Suppressor macrophage (primary cell): ENCODE measurements at places on chromosomes 7 and 10.
A peak's percentile ranks its signal among the peaks of the same experiment; 100 is the strongest.

DNA sequence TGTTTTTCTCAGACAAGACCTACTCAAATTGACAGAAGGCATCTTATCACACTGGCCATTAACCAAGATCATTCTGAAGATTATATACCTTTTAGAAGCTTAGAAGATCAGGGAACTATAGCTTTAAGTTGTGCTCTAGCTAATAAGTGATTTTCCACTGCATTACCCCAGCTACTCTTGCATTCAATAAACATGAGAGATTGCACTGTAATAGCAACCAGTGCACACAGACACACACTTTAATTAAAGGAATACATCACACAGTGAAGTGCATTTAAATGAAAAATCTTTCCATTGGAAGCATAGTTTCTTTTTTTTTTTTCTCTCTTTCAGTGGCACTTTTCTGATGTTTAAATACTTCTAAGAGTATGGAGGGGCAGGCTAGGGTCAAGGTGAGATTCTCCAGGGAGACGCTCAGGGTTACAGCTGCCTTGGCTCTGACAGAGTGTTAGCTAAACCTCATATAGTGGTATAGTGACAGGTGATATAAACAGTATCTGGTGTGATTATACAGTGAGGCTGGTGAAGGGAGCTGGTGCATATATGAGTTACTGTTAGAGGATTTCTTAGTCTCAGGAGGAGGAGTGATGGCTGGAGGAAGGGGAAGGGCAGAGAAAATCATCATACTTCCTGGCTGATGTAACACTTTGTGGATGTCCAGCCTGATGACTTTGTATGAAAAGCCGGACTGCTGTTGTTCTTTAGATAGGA lies 369.5 kb downstream of the SORCS3 start:
- DNase-seq: no peak

DNA sequence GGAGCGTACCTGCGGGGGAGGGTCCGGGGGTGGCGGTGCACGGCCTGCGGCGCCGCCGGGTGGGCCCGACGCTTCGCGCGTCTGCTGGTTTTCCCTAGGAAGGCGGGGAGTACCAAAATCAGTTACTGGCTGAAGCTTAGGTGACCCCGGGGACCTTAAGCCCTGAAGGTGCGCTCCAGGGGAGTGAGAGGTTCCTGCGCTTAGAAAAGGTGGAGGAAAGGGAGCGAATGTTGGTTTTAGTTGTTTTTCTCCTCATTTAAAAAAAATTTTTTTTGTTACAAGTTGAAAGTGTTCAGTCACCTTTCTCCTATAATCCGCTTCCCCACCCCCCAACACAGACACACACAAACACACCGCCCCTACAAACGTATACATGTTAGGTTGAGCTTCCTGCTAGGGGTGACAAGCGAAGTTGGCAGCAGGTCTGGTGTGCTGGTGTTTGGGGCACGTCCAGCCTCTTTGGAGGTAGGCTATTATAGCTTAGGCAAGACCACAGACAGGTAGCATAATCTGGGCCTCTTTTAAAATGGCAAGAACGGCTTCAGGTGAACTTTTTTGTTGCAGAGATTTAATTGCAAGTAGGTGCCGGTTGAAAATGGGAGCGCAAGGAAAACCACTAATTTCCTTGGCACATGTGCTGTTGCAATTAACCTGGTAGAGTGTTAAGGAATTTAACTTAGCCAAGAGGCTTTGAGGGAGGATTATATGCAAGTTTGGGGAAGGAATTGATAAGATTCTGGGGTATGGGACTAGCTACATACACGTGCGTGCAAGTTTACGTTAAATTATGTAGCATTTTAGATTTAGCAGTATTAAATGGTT lies 945 bp downstream of the ADD3 start:
- DNase-seq: peak; percentile 44

DNA sequence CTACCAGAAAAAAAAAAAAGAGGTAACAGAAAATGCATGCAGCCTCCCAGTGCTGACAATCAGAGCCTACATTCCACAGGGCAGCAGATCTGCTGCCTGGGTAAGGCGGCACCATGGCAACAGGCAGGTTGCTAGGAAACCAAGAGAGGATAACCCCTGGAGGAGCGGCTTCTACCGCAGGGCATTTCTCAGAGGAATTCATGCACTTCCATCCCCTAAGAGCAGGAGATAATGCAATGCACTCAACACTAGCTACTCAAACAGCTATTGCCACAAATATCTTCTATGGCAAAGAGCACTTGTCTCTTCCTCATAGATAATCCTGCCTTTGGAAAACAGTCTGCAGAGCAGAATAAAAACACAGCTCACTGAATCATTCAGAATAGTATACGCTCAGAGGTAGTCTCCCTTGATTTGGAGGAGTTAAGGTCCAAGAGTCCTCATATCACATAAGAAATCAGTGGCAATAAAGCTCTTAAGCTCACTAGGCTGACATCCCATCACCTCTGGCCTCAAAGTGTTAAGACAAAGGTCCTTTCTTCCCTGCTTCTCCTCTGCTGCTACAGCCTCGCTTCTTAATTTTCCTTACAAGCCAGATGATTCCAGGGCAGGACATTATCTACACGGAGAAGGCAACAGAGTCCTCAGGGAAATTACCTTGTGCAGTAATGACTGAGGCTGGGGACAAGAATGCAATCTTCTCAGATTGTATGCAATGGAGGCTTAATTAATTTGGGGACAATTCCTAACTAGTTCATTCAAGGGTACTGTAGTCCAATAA lies 10.7 kb downstream of the PSAP start:
- peak; percentile 63 for DNase-seq

- peak; percentile 73 for DNase-seq
These were observed 29.0 kb upstream of the EBLN1 start for GRCh38 chr10:22246680-22247391.

DNA sequence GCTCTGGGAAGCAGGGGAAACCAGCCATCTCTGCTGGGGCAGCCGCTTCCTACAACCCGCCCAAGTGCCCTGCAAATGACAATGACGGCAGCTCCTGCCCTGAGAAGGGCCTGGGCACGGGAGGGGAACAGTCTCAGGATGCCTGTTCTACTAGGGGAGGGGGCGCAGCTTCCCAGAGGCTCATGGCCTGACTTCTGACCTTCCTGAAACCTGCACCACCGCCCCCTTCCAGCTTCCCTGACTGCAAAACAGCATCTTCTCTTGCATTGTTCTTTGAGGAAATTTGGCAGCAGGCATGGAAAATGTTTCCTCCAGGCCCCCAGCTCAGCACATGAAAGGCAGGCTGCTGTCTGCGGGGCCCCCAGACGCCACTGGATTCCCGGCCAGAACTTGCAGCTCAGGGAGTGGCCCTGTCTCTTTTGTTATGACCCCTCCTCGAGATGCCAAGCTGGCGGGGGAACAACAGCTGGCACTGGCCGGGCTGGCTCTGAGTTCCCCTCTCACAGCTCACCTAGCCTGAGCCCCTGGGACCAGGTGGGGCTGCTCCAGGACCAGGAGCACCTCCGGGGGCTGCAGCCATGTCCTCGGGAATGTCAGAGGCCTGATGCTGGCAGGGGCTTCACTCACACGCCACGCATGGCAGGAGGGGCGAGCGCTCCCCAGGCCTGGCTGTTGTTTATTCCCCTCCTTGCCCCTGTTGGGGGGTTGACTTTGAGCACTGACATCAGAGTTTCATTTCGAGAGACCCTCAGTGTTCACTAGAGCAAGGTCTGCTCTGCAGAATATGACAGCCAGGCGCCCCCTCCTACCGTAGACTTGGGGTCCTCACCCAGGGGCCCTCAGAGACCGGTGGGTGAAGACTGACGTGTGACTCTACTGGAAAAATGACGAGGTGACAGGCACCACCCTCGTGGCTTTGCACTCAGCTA lies 62.7 kb downstream of the CALML3 start:
- no peak for DNase-seq

DNA sequence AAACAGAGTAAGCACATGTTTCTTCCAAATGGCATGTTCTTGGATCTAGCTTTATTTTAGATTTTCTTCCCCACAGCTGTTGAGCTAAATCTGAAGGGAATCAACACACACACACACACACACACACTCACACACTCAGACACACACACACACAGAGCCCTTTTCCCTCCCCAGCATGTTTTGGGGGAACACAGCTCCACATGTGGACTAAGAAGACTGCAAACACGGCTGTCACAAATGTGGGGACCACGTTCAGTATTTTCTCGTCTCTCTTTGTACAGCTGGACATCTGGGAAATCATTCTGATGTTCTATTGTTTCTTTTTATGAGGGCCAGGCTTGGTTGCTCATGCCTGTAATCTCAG lies 116.3 kb downstream of the ABLIM1 start:
- no peak for DNase-seq

- no peak for DNase-seq
These were observed 154.3 kb downstream of the GNAT3 start for GRCh38 chr7:80357530-80357929.

GRCh38 chr7:158432369-158433341 lies 155.0 kb downstream of the PTPRN2 start:
- DNase-seq: no peak

DNA sequence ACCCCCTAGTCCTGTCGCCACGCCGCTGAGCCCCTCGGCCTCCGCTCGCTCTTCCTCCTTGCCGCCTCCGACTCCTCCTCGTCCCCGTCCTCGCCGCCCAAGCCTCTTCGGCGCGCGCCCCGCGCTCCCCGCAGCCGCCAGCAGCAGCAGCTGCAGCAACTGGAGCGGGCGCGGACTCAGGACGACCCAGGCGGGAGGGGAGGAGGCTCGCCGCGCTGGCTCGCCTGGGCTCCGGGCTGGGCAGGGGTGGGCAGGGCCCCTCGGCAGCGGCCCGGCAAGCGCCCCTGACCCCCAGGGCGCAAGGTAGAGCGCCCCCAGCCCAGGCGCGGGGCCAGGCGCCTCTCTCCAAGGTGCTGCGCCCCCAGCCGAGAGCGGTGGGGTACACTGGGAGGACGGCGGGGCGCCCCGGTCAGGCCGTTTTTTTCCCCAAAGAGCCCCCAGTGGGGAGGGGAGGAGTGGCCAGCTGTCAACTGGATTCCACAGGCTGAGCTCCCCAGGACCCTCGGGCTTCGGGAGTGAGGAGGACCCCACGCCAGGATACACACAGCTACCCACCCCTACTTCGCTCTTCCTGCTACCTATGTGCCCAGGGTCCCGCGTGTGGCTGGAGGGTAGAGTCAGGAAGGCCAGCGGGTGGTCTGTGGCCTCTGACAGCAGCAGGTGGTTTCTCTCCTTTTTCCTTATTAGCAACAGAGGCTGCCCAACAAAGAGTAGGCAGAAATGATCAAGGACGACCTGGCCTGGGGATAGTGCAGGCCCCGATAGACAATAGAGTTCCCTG lies 903 bp upstream of the KCNMA1 start:
- DNase-seq: no peak

DNA sequence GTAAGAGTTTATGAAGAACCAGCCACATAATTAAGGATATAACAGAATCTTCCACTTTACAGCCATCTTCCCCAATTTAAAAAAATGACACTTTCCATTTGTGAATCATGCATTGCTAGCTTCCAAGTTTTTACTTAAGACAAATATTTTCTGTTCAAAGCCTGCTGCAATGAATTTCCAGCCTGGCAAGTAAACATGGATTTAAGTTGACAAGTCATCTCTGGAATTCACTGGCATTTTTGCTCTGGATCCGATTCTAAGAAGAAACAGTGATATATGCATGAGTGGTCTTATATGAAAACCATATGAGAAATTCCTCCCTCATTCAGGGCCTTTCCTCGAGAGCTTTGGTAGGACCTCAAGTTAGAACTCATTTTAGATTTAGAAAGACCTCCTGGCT lies 116.1 kb upstream of the CDCA7L start:
- DNase-seq: no peak

DNA sequence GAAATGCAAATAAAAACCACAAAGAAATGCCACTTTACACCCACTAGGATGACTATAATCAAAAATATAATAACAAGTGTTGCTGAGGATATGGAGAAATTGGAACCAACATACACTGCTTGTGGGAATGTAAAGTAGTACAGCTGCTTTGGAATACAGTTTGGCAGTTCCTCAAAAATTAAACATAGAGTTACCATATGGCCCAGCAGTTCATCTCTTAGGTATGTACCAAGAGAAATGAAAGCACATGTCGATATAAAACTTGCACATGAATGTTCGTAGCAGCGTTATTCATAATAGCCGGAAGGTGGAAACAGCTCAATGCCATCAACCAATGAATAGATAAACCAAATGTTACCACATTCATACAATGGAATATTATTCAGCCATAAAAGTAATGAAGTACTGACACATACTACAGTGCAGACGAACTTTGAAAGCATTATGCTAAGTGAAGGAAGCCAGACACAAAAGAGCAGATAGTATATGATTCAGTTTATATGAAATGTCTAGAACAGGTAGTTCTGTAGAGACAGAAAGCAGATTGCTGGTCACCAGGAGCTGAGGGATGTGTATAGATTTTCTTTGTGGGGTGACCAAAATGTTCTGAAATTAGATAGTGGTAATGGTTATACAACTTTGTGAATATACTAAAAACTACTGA lies 12.4 kb downstream of the BCAP29 start:
- DNase-seq: no peak

DNA sequence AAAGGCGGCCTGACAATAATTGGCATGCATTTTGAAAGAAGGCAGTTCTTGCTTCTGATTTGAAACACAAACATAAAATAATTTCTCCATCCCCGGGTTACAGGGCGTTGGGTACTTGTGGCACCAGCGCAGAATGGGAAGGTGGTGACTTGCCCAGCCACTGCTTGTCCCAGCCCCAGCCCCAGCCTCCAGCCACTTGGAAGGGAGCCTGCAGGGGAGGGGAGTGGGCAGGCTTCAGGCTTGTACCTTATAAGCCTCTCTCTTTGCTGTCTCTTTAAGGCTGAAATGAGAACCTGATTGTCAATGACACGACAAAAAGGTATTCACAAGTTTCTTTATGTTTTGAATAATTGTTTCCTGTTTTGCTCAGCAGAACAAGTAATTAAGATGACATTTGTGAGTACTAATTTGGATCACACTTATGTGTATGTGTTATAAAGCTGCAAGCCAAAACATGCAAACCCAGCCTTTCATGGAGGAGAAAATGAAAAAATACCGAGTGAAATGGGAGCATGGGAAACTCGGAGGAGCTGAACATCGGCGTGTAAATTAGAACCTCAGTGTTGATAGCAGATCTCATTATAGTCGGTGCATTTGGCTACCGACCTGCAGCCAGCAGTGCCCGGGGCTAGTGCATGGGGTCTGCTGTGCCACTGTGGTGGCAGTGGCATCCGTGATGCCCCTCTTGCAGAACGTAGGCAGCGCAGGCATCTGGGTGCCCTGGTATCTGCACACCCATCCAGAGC lies 129.9 kb downstream of the EBF3 start:
- DNase-seq: no peak

GRCh38 chr7:80499350-80499953 lies 12.4 kb downstream of the GNAT3 start:
- peak; percentile 47 for DNase-seq

DNA sequence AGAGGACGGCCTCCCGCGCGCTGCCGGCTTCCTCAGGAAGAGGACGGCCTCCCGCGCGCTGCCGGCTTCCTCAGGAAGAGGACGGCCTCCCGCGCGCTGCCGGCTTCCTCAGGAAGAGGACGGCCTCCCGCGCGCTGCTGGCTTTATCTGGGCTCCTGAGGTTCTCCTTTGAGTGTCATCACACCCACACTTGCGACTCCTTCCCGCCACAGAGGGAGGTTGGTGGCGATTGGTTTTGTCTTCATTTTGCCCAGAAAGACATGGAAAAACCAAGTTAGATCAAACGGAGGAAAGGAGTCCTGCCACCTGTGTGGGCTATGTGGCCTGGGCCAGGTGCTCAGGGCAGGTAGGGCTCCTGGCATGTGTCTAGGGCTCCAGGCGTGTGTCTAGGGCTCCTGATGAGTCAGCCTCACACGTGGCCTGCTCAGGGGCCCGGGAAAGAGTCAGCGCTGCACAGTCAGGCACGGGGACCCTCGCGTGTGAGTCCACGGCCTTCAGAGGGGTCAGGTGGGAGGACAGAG lies 138.0 kb downstream of the VIPR2 start:
- no peak for DNase-seq

GRCh38 chr10:132309471-132309865 lies 1.7 kb upstream of the STK32C start:
- DNase-seq: no peak
